Tibial artery (tissue), 4 donors: ENCODE measurements at places on chromosomes 7 and 10.

GRCh38 chr7:742791-743190, 15.7 kb upstream of the PRKAR1B start:
- DNase-seq: no peak

- no peak for DNase-seq
These were observed 41.4 kb upstream of the CD36 start for GRCh38 chr7:80596933-80597517.

DNA sequence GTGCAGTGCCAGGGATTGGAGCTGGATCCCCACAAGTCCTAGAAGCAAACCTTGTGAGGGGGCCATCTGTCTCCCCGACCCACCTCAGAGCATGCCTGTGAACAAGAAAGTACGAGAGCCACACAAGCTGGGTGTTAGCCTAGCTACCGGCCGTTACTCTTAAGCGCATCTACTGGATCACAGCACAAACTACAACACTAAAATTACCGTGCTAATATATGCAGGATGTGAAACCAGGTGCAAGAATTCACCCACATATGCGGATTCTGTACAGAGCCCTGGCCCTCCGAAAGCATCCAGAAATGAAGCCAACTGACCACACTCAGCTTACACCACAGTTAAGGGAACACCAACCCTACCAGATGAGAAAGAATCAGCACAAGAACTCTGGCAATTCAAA, 16.0 kb upstream of the PRSS1 start:
- no peak for DNase-seq

- no peak for DNase-seq
These were observed 68.1 kb downstream of the RNF216 start for GRCh38 chr7:5713124-5713912.

DNA sequence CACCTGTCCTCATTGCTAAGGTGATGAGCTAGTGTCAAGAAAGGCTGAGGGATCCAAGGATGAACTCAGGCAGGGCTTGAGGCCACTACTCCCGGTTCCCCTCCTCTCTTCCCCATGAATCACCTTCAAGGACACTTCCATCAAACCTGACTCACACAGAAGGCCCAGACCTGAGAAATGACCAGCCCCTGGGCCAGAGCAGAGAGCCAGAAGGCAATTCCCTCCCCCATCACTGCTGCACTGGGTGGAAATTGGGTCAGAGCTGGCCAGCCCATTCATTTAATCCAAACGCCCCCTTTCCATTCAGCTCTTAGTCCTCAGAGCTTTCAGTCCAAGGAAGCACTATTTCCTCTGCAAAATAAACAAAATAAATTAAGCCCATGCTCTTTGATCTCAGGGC, 182.0 kb downstream of the KCNMA1 start:
- DNase-seq: no peak

DNA sequence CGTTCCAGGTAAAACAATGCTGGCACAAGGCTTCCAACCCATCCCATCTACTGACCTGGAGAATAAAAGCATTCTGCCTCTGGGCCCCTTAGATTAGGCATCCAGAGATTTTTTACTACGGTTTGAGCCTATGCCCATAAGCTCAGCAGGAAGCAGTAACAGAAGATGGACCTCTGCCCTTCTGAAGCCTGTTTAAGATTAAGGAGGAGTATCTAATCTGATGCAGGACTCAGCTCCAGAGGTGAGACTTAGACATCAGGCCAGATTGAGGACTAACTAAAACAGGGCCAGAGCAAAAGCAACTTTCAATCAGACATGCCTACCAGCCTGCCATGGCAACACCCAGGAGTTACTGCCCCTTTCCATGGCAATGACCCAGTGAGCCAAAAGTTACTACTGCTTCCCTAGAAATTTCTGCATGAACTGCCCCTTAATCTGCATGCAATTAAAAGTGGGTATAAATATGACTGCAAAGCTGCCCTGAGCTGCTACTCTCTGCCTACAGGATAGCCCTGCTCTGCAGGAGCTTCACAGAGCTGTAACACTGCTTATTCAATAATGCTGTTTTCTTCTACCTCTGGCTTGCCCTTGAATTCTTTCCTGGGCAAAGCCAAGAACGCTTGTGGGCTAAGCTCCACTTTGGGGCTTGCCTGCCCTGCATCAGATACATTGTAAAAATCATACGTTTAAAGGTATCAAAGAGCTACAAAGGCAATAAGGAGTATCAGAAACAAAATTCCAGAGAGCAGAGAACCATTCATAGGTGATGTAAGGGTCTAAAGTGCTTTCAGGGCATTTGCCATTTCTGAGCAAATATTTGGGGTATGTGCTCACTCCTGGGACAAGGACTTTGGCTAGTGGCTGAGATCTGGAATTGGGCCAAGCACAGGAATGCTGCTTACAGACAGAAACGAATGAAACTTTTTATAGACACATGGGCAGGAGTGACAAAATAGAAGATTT, 25.0 kb upstream of the CNNM1 start:
- DNase-seq: no peak

DNA sequence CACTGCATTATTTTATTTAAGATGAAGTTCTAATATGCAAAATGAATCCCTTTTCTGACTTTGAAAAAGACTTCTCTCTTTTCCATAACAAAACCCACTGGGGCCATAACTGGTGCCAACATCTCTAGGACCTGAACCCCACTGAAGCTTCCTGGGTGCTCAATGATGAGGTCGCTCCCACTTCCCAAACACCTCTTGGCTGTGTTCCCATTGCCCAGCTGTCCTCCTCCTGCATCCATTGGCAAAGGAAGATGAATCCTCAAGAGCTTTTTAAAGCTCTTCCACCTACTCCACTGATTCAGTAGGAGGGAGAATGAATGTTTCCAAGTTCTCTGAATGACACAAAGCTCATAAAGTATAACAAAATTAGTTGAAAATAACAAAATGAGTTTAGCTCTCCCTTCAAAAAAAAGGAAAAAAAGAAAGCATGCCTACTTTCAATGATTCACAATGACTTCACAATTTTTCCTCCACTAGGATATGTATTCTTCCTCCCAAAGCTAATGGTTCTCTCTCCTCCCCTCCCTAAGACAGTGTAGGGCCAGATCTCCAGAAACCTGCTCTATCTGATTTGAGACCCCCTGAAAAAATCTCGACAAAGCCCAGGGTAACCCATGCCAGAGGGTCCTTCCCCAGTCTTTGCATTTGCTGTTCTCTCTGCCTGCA, 64.8 kb downstream of the SORBS1 start:
- DNase-seq: no peak

DNA sequence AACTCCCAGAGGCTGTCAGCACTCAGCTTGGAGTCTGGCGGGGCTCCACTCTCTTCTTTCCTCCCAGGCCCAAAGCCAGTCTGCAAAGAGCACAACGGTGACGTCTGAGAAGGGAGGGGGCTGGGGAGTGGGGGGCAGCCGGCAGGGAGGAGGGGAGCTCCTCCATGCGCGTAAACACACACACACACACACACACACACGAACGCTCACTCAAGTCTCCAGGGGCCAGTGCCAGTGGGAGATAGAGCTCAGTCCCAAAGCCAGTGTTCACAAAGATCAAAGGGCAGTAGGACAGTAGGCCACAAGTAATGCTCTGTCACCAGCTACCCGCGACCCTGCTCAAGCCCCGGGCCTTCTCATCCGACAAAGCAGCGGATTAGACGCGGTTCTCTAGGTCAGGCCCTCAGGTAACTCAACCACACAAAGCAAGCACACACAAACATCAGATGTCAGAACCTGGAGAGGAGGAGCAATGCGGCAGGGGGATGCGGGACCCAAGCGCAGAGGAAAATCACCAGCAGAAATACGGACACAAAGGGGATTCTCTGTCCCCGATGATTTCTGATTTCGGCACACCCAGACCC, 19.9 kb downstream of the TCAF1 start:
- DNase-seq: peak; percentile 53

DNA sequence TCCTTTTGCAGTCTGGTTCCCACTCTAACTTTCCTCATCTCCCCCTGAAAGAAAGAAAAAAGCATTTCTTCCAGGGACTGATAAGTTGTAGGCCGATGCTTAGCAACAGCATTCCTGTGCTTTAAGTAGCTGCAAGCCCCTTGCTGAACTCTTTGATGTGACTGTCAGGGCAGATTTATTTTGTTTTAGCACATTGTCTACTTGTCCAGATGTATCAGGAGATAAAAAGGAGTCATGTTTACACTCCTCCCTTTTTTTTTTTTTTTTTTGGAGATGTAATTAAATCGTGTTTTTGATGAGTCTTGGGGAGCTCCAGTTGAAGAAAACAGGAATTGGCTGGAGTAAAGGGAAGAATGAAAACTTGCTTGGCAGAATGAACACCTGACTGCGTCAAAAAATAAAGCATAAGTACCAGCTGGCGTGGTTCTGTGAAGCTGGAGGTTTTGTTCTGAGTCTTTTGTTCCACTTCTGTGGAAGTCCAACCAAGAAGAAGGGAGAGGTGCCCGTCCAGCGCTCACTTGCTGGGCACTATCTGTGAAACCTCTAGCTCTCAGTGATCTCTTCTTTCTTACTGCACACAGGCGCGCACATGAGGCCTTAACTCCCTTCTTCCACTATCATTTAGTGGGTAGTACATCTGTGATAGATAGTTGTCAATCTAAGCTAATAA, 871.7 kb downstream of the LRMDA start:
- peak; percentile 36 for DNase-seq

DNA sequence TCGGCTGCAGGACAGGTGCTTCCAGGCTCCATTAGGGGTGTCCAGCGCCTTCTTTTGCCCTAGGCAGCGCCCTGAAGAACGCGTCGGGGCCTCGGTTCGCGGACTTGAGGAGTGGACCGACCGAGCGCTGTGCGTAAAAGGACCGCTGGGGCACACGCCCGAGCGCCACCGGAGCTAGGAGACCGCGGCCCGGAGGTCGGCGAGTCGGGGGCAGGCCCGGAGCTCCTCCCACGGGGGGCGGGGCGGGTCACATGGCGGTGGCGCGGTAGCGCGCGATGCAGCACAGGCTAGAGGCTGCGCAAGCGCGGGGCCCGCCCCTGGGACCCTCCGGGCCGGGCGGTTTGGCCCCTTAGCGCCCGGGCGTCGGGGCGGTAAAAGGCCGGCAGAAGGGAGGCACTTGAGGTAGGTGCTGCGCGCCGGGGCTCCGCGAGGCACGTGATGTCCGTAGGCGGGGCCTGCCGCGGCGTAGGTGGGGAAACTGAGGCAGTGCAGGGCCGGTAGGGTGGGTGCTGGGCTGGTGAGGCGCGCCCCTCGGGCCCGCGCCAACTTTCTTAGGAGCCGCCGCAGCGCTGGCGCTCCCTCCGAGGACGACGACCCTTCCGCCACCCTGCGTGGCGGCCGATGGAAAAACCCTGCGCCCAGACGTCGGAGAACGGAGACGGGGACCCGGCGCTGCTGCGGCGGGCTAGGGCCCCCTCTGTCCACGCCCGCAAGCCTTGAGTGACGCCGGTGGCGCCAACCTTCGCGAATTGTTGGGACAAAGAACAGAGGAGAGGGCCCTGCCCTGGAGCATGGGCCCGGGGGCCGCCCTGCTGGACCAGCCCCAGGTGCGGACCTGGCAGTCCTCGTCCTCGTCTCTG, at the start of gene PRXL2A:
TSS of gene PRXL2A (plus strand) at position 310 of the 860 bp plus-strand sequence. CDS start 11,917 bp downstream, outside the sequence.
- DNase-seq: peak; percentile 63

DNA sequence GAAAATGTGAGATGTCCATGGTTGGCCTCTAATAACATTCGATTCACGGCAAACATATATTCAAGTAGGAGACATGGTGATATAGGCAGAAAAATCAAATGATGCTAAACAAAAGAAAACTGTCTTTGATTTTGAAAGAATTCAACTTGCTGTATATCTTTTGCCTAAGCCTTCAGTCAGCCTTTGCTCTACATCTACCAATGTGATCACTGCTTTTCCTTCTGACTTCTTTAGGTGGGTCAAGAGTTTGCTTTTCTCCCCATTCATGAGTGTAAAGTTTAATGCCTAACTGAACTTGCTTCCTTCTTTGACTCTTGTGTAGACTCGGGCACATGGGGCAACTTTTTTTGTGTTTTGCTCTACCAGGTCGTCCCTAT, 417 bp upstream of the HIF1AN start:
- DNase-seq: no peak

GRCh38 chr7:43658718-43659548, 70.4 kb downstream of the COA1 start:
- DNase-seq: no peak

DNA sequence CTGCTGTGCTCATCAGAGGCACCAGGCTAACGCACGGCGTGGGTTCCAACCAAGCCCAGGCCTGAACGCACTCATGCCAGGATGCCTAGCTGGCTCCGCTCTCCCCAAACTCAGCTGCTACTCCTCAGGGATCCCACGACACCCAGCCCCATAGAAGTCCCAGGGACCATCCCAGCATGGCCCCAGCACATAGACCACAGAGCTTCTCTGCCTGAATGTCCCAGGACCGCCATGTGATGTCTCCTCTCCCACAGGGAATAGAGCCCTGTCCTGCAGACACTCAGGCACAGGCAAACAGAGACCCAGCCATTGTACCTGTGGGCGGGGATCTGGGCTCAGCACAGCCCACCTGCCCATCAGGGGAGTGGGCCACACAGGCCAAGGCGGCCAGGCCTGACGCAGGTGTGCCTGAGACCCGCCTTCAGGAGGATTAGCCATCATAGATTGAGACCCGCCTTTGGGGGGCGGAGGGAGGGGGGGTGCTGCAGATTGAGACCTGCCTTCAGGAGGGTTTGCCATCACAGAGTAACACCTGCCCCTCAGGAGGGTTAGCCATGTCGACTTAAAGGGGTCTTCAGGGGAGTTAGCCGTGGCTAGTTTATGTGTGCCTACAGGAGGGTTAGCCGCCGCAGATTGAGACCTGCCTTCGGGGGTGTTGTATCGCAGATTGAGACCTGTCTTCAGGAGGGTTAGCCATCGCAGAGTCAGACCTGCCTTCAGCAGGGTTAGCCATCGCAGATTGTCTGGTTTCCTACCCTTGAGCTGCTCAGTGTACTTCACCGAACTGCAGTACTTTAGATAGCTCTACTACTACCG, 29.0 kb downstream of the RASGEF1A start:
- DNase-seq: peak; percentile 51

- DNase-seq: no peak
These were observed 40.6 kb downstream of the MICALL2 start for GRCh38 chr7:1418505-1419309.

DNA sequence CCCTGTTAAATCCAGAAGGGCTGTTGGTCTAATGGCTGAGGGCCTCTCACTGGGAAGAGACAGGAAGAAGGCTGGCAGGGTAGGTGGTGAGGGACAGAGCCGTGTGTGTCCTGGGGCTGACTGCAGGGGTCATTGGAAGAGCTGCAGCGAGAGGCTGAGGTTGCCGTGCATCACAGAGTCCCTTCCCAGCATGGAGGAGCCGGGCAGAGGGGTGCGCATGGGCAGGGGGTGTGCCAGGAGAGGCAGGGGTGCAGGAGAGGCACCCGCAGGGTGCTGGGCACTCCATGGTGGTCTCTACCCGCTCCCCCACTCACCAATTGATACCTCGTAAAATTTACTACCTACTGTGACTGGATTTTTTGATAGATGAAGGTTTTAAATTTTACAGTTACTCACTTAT, 124.3 kb downstream of the ACTR3B start:
- no peak for DNase-seq

DNA sequence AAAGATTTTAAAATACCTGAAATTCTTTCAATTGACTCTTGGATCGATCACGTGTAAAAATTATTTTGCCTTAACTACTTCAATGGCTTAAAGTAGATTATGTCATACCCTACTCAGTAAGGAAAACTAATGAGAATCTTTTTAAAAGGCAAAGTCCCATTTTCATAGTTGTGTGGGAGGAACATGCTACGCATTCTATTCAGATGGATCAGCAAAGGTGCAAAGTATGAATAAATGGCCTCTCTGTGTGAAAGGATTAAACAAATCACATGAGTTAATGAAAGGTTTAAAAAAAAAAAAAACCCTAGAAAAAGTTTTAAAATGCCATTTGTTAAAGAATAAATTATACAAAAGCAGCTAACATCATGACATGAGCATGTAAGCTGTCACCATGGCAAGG, 77.1 kb downstream of the ENO4 start:
- DNase-seq: no peak

- DNase-seq: no peak
These were observed 333.8 kb downstream of the GALNT17 start for GRCh38 chr7:71465741-71466189.

- DNase-seq: no peak
These were observed 169.7 kb upstream of the PPP1R3A start for GRCh38 chr7:114088470-114088940.
